Mammary microvascular endothelial cell (primary cell): ENCODE measurements at places on chromosomes 5 and 9. TPM values are rescaled to one million over a fixed set of nuclear protein-coding genes. Genes with fewer than 3 reads are reported as not detected.

LHX6 gene
- total RNA-seq = 16.9 and 17.3 TPM in 2 replicates

IFNK gene
- not detected in 2 replicates for total RNA-seq

FBP1 gene
- total RNA-seq = 15.2 and 15.8 TPM in 2 replicates

TTC16 gene
- total RNA-seq = not detected in 2 replicates

ASPN gene
- total RNA-seq = 0.07 TPM in 1 of 2 replicates, not detected in the other

FGF18 gene
- 0.20 TPM in 1 of 2 replicates, not detected in the other for total RNA-seq

PAEP gene
- not detected in 2 replicates for total RNA-seq

LCN12 gene
- total RNA-seq = not detected in 2 replicates

C7 gene
- total RNA-seq = not detected in 2 replicates

AFAP1L1 gene
- 69.0 and 72.3 TPM in 2 replicates for total RNA-seq

PALM2AKAP2 gene
- total RNA-seq = 0.05 and 0.07 TPM in 2 replicates

FBXO10 gene
- total RNA-seq = 5.1 and 8.7 TPM in 2 replicates

WDR36 gene
- total RNA-seq = 26.4 and 34.4 TPM in 2 replicates

PCDHAC1 gene
- total RNA-seq = not detected in 2 replicates

FCN1 gene
- not detected in 2 replicates for total RNA-seq

SMIM3 gene
- 0.27 and 0.34 TPM in 2 replicates for total RNA-seq

NR5A1 gene
- total RNA-seq = not detected in 2 replicates

TNFSF8 gene
- total RNA-seq = not detected in 2 replicates

GFPT2 gene
- 6.9 and 7.6 TPM in 2 replicates for total RNA-seq

FGF10 gene
- total RNA-seq = not detected in 2 replicates

CDC25C gene
- 9.4 and 14.9 TPM in 2 replicates for total RNA-seq
